ENCODE measurements at places on chromosomes 16 and 17.

DNA sequence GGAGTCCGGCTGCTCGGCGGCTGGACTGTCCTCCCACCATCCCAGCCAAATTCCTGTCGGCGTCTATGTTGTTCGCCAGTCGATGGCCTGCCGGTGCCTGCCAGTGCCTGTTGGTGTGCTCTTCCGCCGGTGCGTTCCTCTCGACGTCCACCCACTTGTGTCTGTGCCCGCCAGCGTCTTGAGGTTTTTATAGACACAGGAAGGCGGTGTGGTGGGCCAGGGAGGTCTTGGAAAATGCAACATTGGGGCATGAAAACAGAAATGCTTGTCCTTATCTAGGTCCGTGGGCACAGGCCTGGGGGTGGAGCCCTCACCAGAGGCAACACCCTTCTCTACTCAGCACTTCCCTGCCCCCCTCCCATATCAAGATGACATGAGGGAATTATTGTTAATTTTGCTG, 167.8 kb downstream of the IRF8 start:
- DNase-seq = no peak

DNA sequence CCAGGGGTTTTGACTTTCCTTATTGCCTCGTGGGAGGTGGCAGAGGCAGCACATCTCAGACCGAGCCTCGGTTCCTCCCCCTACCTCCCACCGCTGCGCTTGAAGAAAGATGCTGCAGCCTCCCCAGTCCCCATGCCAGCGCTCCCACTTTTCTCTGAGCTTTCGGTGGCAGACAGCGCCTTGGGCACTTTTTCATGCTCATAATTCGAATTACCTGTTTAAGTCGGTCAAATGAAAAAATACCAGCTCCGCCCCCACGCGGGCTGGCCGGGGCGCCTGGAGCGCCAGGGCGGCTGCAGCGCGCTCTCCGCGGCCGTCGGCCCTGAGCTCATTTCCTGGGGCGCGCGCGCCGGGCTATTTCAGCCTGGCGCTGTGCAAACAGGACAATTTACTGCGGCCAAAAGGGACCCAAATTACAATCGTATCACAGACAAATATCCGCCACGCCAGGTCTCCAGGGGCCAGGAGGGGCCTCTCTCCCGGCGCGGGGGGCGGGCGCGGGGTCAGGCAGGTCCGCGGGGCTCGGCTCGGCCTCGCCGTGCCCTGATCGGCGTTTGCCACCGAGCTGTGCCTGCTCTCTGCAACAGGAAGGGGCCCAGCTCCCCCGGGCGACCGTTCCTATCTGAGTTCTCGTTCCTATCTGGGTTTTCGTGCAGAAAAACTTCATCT, 45.0 kb downstream of the SOST start:
- DNase-seq = no peak

- DNase-seq = no peak
Observed at GRCh38 chr17:76078860-76079534, at the start of gene ZACN. TSS of gene ZACN (plus strand) at chr17:76079182. CDS start at chr17:76079265, 83 bp downstream.

GRCh38 chr17:39264119-39264518, 38.4 kb upstream of the STAC2 start:
- DNase-seq = no peak
